Fibroblast of the conjunctiva (primary cell): ENCODE measurements at places on chromosomes 2 and 18.

GRCh38 chr2:73279852-73280251 is 4.4 kb downstream of the FBXO41 start:
- DNase-seq = no peak

DNA sequence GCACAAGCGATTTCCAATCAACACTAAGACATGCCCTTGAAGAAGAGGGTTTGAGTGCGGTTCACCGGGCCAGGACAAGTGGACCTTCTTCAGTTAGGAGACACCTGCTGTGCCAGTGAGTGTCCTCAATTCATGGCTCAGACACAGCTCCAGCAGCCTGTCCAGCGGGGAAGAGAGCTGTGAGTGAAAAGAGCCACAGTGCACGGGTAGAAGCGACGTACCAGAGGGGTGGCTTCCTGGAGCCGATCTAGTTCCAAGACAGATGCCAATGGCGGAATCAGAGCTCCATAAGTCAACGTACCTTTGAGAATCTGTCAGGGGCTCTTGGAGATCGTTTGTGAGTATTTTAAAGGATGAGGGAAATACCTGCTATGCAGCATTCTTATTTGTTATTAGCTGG is 119.9 kb upstream of the SALL3 start:
- no peak for DNase-seq

- no peak for DNase-seq
Measured at GRCh38 chr2:82675186-82675585, 1783.9 kb downstream of the SUCLG1 start.

- peak; percentile 65 for DNase-seq
Measured at GRCh38 chr2:38959938-38960608, 70.4 kb downstream of the ARHGEF33 start.

- DNase-seq = peak; percentile 20
Measured at GRCh38 chr2:236535024-236535423, 34.6 kb upstream of the ACKR3 start.

- DNase-seq = no peak
Measured at GRCh38 chr2:46480562-46480961, 1.2 kb downstream of the TMEM247 start.

DNA sequence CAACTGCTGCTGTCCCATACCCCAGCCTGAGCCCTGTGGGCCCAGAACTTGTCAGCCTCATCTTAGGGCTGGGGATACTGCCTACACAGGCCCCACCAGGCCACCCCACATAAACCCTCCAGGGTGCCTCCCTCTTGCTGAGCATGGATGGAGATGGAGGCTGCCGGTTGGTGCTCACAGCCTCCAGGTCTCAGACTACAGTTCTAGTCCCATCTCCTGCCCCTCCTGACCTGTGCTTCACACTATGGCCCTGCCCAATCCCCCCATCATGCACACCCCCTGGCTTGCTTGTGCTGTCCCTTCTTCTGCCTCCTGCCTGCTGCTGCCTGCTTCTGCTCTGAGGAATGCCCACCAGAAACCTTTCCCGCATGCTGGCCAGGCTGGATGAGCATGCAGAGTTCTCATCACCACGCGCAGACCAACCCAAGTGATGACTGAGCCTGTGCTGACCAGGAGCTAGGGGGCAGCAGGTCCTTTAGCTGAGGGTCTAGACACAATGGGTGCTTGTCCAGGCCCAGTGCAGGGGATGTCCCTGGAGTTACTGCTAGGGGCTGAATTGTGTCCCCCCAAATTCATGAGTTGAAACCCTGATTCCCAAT is 138.4 kb upstream of the HS6ST1 start:
- no peak for DNase-seq

- DNase-seq = no peak
Measured at GRCh38 chr2:1633936-1634587, 110.3 kb downstream of the PXDN start.

DNA sequence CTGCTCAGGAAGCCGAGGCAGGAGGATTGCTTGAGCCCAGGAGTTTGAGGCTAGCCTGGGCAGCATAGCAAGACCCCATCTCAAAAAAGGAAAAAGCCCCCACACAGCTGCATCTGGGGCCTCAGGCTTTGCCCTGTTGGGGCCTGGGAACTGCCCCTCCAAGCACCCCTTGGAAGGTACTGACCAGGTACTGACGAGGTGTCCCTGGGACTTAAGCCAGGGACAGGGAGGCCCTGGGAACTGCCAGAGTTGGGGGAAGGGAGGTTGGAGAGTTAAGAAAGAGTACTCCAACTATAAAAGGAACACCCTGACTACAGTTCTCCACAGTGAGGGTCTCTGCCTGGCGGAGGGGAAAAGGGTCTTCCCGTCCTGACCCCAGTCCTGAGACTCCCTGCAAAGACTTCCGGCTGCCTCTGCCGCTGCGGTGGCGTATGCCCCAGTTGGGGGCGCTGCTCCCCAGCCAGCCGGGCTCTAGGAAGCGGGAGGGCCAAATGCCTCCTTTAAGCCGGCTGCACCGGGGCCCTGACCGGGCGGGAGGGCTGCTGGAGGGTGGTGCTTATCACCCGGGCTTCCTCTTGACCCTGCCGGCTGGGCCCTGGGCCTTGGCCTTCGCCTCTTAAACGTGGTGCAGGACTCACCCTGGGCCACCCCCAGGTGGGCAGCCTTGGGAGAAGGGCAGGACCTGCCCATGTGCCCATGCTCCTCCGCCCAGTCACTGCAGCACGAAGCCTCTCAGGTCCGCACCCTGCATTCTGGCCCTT is 12.8 kb downstream of the SLC30A3 start:
- DNase-seq = peak; percentile 3

GRCh38 chr2:19774805-19775176 is 127.0 kb downstream of the TTC32 start:
- no peak for DNase-seq

DNA sequence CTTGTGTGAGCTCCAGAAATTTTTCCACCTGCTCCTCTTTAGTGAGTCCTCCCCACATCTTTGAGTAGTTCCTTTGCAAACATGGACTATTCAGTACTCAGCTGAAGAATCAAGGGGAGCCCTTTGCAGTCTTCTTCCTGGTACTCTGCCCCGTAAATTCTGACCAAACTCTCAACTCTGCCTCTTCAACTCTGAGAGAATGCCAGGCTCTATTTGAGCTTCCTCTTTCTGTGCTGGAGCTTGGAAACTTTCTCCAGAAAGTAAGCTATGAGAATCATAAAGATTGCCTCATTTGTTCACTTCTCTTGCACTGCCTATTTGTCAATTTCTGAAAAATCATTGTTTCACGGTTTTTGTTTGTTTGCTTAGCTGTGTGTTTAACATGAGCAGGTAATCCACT is 7.4 kb upstream of the STAT4 start:
- DNase-seq = no peak

- DNase-seq = no peak
Measured at GRCh38 chr2:70641263-70641784, 87.7 kb upstream of the TGFA start.
